ENCODE measurements at places on chromosomes 1 and 21.

DNA sequence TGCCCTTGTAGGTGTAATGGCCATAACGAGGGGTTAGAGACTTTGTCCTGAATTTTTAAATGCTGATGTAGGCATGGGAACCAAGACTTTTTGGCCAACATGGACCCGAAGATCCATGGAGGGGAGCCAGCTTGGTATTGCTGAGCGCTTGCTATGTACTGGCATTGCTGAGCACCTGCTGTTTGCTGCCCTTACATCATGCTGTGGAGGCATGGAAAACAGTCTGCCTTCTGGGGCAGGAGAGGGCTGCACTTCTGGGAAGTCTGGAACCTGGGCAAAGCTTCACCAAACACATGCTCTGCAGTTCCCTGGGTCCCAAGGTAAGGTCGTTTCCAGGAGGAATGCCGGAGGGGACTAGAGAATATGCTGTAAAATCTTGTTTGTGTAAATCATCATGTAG, 86.3 kb upstream of the CNIH3 start:
- no peak overlapping the region for H3K4me3 ChIP-seq
- H3K27ac ChIP-seq: no peak overlapping the region
- no peaks in the 10 kb centered on the region for H3K27me3 ChIP-seq

DNA sequence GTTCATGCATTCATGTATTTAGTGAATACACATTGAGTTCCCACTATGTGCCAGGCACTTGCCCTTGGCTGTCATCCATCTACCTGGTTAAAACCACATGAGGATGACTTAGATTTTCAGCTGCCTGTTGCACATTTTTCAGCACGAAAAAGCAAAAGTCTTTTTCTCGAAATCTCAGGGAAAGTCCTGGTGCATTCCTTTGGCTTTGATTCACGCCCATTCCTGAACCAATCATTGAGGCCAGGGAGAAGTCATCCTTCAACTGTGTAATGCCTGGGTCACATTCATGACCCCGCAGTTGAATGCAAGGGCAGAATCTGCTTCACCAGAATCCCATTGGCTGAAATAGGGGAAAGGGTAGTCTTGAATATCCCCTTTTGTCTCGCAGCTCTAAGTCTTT, 84.4 kb downstream of the RNF220 start:
- H3K27me3 ChIP-seq: peaks cover 12% of the 10 kb centered on the region
- H3K27ac ChIP-seq: no peak overlapping the region
- H3K4me1 ChIP-seq: no peaks in the 10 kb centered on the region
- no peak for DNase-seq

DNA sequence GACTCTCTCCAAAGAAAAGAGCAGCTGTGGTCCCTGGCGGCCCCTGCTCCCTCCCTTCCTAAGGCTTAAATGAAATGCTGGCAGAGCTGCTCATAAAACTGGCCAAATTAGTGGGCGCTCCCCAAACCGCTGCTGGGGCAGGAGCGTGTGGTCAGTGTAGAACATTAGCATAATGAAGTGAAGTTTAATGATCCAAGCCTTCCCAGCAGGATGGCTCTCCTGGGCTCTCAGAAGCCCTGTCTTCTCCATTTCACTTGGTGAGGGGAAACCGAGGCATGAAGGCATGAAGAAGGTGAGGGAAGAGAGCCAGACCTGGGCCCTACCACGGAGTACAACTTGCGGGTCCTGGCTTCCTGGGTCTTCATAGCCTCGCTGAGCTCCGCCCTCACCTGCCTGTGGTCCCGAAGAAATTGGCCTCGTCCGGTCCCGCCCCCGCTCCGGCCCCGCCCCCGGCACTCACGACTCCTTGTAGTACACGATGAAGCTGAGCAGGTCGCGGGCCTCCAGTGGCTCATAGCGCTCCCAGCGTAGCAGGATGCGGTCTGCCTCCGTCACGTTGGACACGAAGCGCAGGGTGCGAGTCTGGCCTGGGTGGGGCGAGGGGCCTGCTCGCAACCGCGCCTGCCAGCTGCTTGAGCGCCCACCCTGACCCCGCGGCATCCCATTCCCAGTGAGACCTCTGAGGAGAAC, 10.3 kb downstream of the INSRR start:
- H3K4me3 ChIP-seq: peak overlapping the region; percentile 24
- peak; percentile 58 for DNase-seq
- peaks cover 19% of the 10 kb centered on the region for H3K4me1 ChIP-seq
- H3K27ac ChIP-seq: no peak overlapping the region

- H3K4me3 ChIP-seq: no peak overlapping the region
- DNase-seq: no peak
- H3K27me3 ChIP-seq: no peaks in the 10 kb centered on the region
- H3K4me1 ChIP-seq: no peaks in the 10 kb centered on the region
- H3K36me3 ChIP-seq: no peaks in the 10 kb centered on the region
These were observed 14.3 kb downstream of the FOXJ3 start for GRCh38 chr1:42320708-42321107.

DNA sequence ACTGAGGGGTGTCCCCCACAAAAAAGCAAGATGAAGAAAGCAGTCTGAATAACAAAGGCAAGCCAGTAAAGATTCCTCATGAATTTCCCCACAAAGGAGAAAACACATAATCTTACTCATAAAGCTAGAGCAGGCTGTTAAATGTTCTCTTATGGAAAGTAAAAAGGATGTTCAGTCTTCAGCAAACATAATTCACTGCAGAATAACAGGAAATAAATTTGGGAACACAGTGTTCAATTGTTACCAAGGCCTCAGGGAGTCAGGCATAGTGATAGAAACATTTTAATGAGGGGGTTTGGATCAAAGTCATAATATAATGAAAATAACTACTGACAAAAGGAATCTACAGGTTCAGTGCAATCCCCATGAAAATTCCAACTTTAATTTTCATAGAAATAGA, 297.6 kb downstream of the DPYD start:
- no peak overlapping the region for H3K27ac ChIP-seq
- H3K27me3 ChIP-seq: no peaks in the 10 kb centered on the region
- no peak overlapping the region for H3K4me3 ChIP-seq
- H3K36me3 ChIP-seq: no peaks in the 10 kb centered on the region

- H3K4me3 ChIP-seq: no peak overlapping the region
- peak overlapping the region; percentile 4 for H3K27ac ChIP-seq
- H3K36me3 ChIP-seq: no peaks in the 10 kb centered on the region
- peaks cover 26% of the 10 kb centered on the region for H3K4me1 ChIP-seq
These were observed 2.7 kb upstream of the UTP11 start for GRCh38 chr1:38009841-38010180.

GRCh38 chr1:100277866-100278265, 11.8 kb downstream of the RTCA start:
- no peaks in the 10 kb centered on the region for H3K4me1 ChIP-seq
- no peaks in the 10 kb centered on the region for H3K27me3 ChIP-seq
- no peak overlapping the region for H3K4me3 ChIP-seq
- H3K27ac ChIP-seq: no peak overlapping the region

GRCh38 chr1:27447399-27447798, 42.6 kb downstream of the WASF2 start:
- no peak overlapping the region for H3K4me3 ChIP-seq
- H3K4me1 ChIP-seq: peaks cover 20% of the 10 kb centered on the region
- peak overlapping the region; percentile 44 for H3K27ac ChIP-seq
- DNase-seq: no peak
- H3K36me3 ChIP-seq: no peaks in the 10 kb centered on the region

DNA sequence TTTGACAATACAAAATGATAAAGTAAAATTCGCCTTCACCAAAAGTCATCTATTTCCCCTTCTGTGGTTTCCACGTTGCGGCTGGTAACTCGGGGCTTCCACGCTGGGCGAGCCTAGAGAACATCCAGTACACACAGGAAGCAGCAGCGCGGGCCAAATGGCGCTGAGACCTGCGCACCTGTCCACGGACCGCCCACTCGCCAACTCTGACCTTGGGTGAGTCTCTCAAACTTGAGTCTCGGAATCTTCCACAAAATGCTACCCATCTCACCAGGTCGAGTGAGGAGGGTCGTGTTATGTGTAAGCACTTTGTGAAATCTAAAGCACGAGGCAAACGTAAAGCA, 820 bp upstream of the TTF2 start:
- DNase-seq: no peak
- no peaks in the 10 kb centered on the region for H3K27me3 ChIP-seq
- peak overlapping the region; percentile 65 for H3K27ac ChIP-seq
- H3K4me3 ChIP-seq: peak overlapping the region; percentile 61

DNA sequence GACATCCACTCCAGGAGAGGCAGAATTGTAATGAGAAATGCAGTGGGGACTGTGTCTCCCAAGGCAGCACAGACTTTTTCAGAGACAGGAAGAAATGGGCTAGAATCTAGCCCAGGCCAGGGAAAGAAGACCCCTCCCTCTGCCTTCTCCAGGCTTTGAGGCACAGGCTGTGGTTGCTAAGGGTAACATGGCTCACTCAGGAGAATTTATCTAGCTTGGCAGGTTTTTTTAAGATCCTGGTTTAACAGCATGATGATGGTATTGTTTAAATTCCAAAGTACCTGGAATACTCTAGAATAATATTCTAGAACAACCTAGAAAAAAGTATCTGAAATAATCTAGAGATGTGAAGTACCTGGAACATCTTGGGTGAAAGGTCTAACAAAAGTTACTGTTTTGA, 125.6 kb downstream of the URB2 start:
- H3K27me3 ChIP-seq: no peaks in the 10 kb centered on the region
- no peaks in the 10 kb centered on the region for H3K4me1 ChIP-seq
- no peak overlapping the region for H3K4me3 ChIP-seq

DNA sequence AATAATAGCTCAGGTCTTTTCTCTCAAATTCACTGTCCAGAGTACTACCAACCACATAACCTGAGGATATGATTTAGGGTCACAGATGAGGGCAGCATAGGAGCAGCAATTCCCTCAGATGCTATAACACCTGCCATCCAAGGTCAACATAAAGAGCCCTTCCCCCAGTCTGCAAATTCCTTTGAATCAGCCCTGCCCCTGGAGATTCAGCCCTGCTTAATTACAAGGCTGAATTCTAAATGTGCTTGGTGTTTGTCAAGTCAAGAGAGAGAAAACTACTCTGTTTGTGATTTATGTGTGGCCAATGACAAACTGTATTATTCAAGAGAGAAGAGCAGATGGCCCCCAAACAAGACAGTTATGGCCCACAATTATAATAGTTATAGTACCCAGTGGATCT, 195.7 kb upstream of the ADGRL2 start:
- no peak for DNase-seq
- H3K4me1 ChIP-seq: no peaks in the 10 kb centered on the region
- no peak overlapping the region for H3K27ac ChIP-seq
- no peaks in the 10 kb centered on the region for H3K36me3 ChIP-seq
- H3K27me3 ChIP-seq: no peaks in the 10 kb centered on the region
- no peak overlapping the region for H3K4me3 ChIP-seq

GRCh38 chr1:193421487-193421886, 235.1 kb upstream of the B3GALT2 start:
- H3K4me1 ChIP-seq: peaks cover 8% of the 10 kb centered on the region
- H3K4me3 ChIP-seq: no peak overlapping the region
- no peaks in the 10 kb centered on the region for H3K27me3 ChIP-seq
- no peak for DNase-seq
- no peak overlapping the region for H3K27ac ChIP-seq

DNA sequence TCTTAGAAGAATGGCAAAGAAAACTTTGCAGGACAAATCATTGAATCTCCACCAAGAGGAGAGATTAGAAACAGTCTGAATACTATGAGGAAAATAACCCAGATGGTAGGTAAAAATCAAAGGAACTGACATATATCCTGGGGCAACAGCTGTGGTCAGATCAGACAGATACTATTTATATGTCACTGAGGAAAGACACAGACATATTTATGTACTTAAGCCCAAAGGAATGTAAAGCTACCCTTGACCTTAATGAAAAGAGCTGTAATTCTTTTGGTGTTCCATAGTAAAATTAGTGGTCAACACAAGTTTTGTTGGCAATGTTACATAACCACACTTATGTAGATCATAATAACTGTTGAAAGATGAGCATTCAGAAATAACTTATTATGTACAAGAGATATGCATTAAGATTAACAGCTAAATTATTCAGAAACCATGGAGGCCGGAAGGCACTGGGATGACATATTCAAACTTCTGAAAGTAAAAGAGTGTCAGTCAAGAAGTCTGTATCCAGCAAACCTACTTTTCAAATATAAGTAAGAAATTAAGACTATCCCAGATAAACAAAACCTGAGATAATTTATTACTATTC, 166.1 kb upstream of the SAMSN1 start:
- no peaks in the 10 kb centered on the region for H3K4me1 ChIP-seq
- DNase-seq: no peak
- H3K36me3 ChIP-seq: no peaks in the 10 kb centered on the region

- H3K27ac ChIP-seq: no peak overlapping the region
- peaks cover 63% of the 10 kb centered on the region for H3K27me3 ChIP-seq
- H3K4me3 ChIP-seq: peak overlapping the region; percentile 54
- DNase-seq: no peak
- H3K36me3 ChIP-seq: no peaks in the 10 kb centered on the region
- peaks cover 11% of the 10 kb centered on the region for H3K4me1 ChIP-seq
These were observed 1.4 kb downstream of the IFFO2 start for GRCh38 chr1:18955131-18955440.

- no peak for DNase-seq
- H3K4me1 ChIP-seq: no peaks in the 10 kb centered on the region
- H3K36me3 ChIP-seq: no peaks in the 10 kb centered on the region
- no peaks in the 10 kb centered on the region for H3K27me3 ChIP-seq
- H3K4me3 ChIP-seq: no peak overlapping the region
These were observed 224.6 kb upstream of the C1orf174 start for GRCh38 chr1:4124631-4125145.

DNA sequence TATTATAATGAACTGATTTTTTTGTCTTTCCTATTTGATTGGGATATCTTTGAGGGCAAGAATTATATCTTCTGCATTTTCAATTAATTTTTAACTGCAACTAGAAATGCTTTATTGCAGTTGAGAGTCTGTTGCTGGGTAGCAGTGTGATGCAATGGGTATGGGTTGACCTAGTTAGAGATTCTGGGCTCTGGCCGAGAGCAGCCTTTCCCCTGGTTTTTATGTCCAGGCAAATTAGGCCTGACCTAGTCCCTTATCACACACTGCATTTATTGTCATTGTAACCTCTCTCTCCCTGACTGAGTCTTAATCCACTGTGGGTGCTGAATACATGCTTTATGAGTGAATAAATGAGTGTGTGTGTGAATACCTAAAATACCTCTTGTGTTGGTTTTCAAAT, 206.4 kb upstream of the PTGFR start:
- no peak overlapping the region for H3K4me3 ChIP-seq
- H3K27ac ChIP-seq: no peak overlapping the region
- no peak for DNase-seq
- no peaks in the 10 kb centered on the region for H3K27me3 ChIP-seq
- no peaks in the 10 kb centered on the region for H3K36me3 ChIP-seq

DNA sequence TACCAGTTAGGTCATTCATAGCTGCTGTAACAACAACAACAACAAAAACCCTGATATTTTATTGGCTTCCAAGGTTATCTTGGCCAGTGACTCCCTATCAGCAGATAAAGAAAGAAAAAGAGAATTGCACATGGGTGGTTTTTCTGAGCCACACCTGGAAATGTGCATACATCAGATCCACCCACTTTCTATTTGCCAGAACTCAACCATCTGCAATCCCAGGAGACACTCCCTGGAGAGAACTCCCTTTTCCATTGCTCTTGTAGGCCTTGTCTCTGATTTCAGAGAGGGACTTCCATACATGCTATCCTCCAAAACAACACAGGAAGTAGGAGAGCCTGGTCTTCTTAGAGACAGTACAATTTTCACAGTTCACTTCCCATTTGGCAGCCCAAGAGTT, 74.9 kb upstream of the ZC3H11B start:
- no peak overlapping the region for H3K4me3 ChIP-seq
- no peaks in the 10 kb centered on the region for H3K36me3 ChIP-seq
- no peak overlapping the region for H3K27ac ChIP-seq
- DNase-seq: no peak
- H3K27me3 ChIP-seq: no peaks in the 10 kb centered on the region
- no peaks in the 10 kb centered on the region for H3K4me1 ChIP-seq

GRCh38 chr1:30887485-30888315, 20.9 kb downstream of the SDC3 start:
- peak overlapping the region; percentile 51 for H3K27ac ChIP-seq
- no peak for DNase-seq
- peaks cover 33% of the 10 kb centered on the region for H3K4me1 ChIP-seq
- H3K27me3 ChIP-seq: no peaks in the 10 kb centered on the region

Measured in neural progenitor cell (in vitro differentiated cells).